Activated naive CD4-positive, alpha-beta T cell treated with anti-CD3 and anti-CD28 coated beads, Interleukin-2, amount 50 U/mL, for 16 hours (primary cell): ENCODE measurements at places on chromosomes 1 and 21.

- DNase-seq = no peak
These were observed 18.9 kb downstream of the SFPQ start for GRCh38 chr1:35173909-35174540.

DNA sequence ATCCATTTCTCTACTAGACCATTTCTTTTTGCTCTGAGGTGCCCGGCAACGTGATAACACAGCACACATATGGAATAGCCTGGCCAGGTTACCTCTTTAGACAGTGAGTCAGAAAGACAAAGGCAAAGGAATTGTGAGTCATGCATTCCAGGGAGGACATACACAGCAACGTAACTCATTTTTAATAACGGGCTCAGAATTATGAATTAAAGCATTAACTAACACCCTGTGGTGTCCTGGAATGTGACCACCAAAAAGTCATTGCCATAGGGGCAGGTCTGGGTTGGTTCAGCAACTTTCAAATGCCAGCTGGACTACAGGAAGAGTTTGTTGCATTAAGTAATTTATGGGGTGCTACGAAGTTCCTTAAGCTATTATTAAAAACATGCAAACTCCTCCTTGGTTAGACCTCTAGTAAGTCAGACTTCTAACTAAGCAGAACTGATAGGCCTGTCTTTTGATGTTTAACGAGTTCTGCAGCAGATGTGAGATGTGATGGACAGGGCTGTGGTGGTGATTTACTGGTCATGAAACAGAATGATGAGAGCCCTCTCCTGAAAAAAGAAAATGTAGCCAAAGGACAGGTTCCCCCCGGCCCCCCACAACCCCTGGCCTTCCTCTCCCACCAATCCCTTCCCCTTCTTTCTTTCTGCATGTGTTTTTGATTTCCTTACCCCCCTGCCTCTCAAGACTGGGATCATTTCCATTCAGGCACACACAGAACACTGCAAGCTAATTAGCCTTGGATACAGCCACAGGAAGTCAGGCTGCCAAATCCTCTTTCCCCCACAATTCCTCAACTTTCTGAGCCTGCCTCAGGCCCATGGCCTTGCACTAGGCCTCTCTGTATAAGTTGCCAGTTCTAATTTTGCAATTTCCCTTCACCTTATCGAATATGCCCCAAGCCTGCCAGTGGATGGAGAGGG is 88.9 kb upstream of the HAO2 start:
- DNase-seq = no peak

DNA sequence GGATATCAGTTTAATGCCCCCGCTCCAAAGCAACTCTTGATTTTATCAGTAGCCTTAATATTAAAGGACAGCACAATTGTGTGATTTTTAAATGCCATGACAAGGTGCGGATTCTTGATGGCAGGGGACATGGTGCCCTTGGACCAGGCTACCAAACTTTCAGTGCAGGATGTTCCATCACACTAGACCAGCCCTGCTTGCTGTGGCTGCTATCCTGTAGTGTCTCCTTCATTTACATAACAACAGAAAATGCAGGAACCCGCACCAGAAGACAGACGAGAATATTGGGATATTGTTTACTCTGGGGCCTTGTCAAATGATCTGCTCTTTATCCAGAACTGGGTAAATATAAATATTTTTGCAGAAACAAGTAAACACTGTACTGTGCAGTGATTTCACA is 229.3 kb upstream of the PKN2 start:
- no peak for DNase-seq

GRCh38 chr1:60575326-60575977 is 501.9 kb upstream of the C1orf87 start:
- no peak for DNase-seq

- DNase-seq = no peak
These were observed 94.9 kb upstream of the IGSF21 start for GRCh38 chr1:18012686-18013085.

- no peak for DNase-seq
These were observed 505.2 kb downstream of the PLPP3 start for GRCh38 chr1:56074007-56074651.

DNA sequence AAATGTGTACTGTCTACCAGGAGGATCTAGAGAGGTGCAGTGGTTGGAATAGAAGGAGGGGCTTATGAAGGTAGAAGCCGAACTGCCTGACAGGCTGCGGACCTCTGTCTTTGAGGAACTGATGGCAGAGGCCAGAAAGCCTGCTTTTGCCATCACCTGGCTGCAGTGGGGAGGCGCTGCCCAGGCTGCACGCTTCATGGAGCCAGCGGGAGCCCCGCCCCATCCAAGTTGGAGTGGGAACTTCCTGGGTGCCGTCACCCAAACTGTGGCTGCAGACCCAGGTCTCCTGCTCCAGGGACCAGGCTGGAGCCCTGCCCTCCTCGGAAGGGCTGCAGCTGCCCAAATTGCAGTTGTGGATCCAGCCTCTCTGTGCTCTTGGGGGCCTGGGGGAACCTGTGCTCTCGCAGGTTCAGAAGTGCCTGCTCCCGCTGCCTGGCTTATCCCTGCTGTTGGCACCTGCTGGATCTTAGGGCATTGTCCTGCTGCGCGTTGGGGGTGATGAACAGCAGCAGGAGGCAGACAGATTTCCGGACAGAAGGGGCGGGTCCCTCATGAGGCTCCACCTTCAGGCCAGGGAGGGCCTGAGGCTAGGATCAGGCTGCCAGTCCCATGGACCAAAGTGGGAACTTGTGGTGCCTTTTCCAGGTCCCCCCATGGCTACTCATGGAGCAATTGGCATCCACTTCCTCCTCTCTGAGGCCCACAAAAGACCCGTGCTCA is 118.0 kb upstream of the PLPPR4 start:
- no peak for DNase-seq

DNA sequence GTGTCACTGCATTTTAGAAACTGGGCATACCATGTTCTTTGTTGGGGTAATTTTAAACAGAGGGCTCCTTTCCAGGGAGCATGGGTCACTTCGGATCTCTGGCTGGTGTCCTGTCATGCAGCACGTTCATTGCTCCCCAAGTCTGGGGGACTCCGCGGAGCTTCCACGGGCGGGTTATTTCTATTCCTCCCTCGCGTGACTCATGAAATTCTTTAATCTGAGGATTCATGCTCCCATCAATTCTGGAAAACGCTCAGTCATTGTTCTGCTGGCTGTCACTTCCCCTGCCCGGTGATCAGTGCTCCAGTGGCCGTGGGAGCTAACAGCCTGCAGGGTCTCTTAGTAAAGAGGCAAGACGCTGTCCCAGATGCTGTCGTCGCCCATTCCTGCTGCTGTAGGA is 28.1 kb downstream of the CFAP74 start:
- DNase-seq = no peak

DNA sequence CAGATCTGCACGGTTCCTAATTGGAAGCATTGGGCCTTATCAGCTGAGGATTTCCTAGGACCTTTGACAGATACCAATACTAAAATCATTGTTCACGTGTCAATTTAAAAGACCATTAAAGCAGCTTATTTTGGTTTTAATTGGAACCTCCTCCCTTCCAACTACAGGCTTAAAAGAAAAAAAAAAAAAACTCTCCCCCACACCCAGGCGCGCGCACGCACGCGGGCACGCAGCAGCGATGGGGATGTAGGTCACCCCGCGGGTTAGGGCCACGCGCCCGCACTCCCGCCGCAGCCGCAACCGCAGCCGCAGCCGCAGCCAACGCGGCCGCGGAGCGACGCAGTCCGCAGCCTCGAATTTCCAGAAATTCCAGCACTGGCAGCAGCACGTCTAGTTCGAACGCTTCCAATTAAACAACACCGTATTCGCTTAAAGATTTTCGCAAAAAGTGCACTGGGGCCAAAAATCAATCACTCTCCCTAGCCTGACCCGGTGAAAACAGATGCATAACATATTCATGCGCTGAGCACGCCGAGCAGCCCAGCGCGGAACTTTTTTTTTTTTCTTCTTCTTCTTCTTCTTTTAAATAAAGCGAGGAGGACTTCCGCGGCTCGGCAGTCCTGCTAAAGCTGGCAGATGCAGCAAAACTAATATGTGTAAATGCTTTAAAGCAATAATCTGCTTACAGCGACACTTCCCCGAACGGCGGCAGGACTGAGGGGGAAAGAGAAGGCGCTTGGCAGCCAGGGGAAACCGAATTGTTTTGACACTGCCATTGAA is 13.3 kb upstream of the BARHL2 start:
- DNase-seq = no peak
